Heart right ventricle (tissue), 16 donors: ENCODE measurements at places on chromosomes 7 and 10.
A peak's percentile ranks its signal among the peaks of the same experiment; 100 is the strongest.

DNA sequence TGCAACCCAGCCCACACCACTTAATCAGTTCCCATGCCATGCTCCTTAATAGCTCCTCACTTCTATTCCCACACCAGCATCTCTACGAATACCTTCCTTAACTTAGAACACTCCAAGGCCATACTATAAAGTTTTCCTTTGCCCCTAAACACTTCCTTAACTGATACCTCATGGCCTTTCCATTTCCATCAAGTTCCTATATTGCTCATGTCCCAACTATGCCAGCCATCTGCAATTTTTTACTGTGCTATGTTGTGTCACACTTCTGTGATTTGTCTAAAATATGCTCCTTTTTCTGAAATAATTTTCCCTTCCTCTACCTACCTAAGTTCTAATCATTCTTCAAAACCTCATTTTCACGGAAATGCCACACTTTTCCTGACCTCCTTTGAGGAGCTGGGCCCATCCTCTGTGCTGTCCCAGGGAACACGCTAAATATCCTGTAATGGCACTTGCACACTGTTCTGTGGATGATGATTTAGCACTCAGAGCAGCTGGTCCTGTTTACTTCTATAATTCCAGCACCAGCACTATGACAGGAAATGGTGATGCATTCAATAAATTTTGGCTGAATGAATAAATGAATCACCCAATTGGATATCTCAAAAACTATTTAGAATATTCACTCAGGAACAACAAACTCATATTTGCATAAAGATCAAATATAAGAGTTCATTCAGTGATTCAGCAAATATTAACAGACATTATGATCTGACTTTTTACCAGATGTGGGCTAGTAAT lies 266.5 kb upstream of the HGF start:
- no peak for DNase-seq

- DNase-seq = no peak
Measured at GRCh38 chr10:132539431-132539839, 1.8 kb downstream of the INPP5A start.

DNA sequence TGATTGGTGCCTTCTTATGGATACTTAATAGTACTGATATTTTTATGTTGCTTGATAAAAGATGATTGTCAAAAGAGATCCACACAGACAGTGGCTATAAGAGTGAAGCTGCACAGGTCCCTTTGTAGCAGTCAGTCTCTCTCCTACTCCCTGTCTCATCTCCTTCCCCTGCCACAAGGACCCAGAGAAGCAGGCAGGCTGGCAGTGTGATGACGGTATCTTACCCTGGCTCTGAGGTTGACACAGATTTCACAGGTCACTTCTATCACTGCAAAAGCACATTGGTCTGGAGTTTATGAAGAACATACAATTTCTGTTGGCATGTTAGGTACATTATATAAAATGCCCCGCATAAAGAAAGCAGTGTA lies 64.4 kb upstream of the AHR start:
- no peak for DNase-seq

- DNase-seq = no peak
Measured at GRCh38 chr10:43691485-43691884, 42.8 kb upstream of the ZNF32 start.

DNA sequence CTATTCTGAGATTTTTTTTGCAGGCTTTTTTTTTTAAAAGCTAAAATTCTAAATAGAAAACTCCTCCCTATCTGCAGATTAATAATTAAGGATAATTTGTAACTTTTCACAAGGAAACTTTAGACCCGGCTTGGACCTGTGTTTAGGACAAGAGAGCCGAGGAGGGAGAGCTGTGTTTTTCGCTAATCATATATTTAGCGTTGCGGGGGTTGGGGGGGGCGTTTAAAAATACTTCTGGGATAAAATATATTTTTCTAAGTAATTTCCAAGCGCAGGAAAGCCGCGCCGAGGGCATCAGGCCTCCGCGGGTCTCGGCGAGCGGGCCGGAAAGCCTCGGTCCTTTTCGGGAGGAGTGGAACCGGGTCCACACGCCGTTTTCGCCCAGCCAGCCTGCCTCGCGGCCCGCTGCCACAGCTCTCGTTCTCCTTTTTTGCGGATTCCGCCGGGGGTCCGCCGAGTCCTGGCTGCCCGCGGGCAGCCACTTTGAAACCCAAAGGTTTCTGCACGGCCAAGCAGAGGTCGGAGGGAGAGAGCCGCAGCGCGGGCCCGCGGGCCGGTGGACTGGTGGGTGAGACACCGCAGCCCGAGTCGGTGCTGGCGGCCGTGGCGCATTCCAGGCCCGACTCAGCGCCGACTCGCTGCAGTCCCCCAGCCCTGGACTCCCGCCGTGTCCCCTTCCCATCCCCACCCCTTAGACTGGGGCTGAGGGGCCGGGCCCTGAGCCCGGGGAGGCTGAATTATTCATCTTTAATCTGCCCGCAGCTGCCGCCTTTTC lies 2.3 kb downstream of the PAX2 start:
- DNase-seq = no peak

DNA sequence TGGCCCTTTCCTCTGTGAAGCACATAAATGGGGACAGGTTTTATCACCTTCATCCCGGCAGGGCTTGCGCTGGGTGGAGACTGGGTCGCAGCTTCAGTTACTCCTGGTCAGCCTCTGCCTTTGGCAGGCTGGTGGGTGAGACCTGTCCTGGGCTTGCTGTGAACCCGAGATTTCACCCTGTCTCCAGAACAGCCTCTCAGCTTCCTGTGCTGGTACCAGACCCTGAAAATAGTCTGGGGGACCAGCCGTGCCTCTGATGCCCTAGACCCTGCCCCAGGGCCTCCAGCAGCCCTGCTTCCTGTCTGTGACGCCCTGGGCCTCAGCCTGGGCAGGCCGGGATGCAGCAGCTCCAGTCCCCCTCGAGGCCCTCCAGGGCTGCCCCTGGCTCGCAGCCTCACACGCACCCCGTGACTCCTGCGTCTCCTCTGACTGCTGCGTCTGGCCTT lies 13.2 kb upstream of the PWWP2B start:
- DNase-seq = no peak

- no peak for DNase-seq
Measured at GRCh38 chr10:133139551-133140065, 20.4 kb upstream of the KNDC1 start.

DNA sequence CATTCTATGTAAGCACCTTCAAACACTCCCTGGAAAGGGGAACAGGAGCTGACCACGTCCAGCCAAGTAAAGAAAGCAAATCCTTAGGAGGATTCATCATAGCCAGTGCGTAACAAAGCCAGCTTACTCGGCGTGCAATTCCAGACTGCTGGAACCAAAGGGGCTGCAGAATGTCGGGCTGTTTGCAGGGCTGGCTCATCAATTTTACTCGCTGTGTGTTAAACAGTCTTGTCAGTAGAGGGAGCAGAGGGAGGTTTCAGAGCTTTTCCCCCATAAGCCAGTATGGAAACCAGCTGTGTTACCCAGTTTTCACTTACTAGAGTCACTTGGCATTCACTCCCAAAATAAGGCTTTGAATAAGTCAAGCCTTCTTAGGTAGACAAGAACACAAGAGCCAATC lies 127.1 kb downstream of the KMT2E start:
- no peak for DNase-seq

DNA sequence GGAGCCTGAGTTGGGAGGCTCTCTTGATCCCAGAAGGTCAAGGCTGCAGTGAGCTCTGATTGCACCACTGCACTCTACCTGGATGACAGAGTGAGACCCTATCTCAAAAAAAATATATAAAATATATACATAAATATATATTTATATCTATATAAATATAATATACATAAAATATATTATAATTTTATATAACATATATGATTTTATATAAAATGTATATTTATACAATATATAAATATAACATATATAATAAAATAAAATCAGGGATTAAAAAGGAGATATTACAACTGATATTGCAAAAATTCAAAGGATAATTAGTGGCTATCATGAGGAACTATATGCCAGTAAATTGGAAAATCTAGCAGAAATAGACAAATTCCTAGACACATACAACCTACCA lies 353.5 kb upstream of the HPS1 start:
- no peak for DNase-seq

GRCh38 chr10:58773944-58774343 lies 261.3 kb downstream of the BICC1 start:
- DNase-seq = no peak

- DNase-seq = no peak
Measured at GRCh38 chr7:30139836-30140384, 5.1 kb downstream of the MTURN start.

GRCh38 chr7:148854983-148855382 lies 29.1 kb downstream of the EZH2 start:
- DNase-seq = no peak

DNA sequence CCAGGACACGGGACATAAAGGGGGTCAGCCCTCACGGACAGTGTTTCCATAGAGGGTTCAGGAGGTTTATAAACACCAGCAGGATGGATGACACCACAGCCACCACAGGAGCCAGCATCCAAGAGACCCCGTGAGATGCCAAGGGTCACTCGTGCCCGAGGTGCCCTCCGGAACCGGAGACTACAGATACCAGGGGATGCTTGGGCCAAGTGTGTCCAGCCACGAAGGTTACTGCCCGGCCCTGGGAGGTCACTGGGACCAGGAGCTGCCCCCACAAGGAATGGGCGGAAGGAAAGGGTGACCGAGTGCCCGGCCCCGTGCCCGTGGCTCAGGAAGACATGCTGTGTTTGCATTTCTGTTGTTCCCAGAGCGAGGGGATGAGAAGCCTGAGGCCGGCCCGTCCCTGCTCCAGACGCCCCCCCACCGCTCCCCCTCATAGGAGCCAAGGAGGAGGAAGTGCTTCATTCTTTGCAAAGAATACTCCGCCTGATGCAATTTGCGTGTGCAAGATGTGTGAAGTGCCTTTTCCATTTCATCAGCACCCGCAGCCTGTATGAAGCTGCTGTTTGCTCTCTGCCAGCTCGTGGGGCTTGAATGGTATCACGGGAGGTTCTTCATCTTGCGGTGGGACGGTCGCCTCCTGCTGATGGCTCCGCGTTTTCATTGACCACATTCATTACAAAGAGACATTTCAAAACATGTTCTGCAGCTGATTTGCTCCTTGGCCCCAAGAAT lies 176.4 kb downstream of the ELFN1 start:
- DNase-seq = peak; percentile 5

DNA sequence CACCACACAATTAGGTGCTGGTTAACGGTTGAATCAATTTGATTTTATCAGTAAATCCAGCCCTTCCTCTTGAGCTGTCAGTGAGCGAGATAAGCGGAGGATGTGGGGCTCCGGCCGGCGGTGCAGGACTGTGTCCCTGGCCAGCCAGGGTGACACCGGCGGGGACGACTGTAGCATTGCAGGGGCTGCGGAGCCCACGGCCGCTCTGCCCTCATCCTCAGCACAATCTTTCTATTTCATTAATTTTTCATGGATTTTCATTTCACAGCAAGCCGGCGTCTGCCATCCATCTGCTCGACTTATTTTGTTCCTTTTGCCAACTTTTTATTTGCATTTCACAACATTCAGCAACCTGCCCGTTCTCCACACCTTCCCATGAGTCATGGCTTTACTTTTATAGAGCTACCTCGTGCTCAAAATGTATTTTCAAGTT lies 4.7 kb downstream of the ADARB2 start:
- no peak for DNase-seq

DNA sequence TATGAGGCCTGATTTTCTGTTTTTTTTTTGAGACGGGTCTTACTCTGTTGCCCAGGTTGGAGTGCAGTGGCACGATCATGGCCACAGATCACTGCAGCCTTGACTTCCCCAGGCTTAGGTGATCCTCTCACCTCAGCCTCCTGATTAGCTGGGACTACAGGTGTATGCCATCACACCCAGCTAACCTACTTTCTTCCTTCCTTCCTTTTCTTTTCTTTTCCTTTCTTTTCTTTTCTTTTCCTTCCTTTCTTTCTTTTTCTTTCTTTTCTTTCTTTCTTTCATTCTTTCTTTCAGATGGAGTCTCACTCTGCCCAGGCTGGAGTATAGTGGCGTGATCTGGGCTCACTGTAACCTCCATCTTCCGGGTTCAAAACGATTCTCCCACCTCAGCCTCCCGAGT lies 3.8 kb downstream of the SRRT start:
- no peak for DNase-seq

GRCh38 chr7:63080831-63081230 lies 917.8 kb upstream of the ZNF722 start:
- no peak for DNase-seq

DNA sequence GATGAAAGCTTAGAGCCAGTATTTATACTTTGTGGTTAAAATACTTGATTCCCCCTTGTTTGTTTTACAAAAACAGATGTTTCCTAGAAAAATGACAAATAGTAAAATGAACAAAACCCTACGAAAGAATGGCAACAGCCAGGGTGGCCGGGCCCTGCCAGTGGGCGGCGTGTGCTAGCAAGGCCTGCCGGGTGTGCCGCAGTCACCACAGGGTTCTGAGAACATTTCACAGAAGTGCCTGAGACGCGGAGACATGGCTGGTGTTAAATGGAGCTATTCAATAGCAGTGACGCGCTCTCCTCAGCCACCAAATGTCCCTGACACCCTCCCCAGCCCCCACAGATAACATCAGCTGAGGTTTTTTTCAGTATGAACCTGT lies 14.5 kb downstream of the GPR146 start:
- DNase-seq = no peak

DNA sequence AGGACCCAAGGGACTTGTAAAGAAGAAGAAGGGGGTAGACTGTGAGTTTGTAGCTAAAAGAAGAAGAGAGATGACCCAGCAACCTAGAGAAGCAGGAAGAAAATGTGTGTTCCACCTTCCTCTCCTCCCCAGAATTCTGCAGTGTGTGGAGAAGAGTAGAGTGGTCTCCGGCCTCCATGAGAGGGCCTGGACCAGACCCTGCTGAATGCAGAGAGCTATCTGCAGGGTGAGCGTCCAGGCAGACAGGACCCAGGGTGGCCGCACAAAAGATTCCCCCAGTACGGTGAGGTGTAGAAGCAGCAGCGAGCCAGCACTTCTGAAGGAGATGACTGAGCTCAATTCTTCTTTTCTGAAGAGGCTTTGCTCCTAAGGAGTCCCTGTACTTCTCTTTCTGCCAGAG lies 239.7 kb upstream of the ANKRD30A start:
- no peak for DNase-seq

DNA sequence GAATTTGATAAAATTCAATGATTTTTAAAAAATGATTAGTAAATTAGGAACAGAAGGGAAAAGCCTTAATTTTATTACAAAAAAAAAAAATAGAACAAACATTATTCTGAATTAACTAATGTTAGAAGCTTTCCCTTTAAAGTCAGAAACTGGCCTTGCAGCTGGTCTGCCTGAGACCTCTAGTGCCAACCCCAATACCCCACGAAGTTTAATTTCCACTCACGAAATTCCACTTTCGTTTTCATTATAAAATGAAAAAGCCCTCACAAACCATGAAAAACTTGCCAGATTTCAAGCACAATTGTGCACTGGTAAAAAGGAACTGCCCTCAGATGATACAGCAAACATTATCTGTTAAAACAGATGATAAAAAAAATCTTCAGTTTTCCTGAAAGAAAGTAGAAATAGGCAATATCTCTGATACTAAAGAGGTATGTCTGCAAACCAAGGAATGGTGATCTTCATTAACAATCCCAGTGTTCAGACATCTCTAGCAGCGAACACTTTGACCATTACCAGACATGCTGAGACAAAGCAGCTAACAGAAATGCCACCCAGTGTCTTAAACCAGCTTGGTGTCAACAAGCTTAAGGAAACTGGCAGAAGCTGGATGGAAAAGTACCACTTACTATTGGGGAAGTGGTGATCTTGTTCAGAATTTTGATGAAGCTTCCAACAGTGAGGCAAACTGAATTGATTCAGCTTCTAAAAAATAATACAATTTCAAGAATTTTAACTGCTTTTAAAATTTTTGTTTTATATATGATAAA lies 80.2 kb downstream of the PALS2 start:
- DNase-seq = no peak
